NB4 (cell line): ENCODE measurements at places on chromosomes 1 and 21.

- no peak for DNase-seq
Observed at GRCh38 chr1:116906812-116907211, 2.9 kb upstream of the PTGFRN start.

GRCh38 chr1:44611866-44612265, 62.4 kb downstream of the TMEM53 start:
- DNase-seq = no peak

- no peak for DNase-seq
Observed at GRCh38 chr21:42389449-42389835, 6.4 kb downstream of the TMPRSS3 start.

DNA sequence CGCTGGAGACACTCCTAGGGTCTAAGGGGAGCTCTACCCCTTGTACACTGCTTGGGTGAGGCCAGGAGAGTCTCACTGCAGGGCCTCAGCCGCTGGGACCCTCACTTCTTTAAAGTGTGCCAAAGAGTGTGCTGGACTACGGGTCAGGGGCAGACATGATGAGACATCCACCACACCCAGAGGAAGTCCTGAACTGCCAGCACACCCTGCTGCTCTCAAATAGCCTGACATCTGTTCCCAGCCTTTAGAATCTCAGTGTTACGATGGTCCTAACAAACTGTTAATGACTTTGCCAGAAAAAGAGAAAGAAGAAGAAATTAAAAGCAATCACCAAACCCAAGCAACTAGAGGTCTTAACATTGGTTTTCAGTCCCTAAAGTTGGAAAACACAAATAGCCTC, 49.0 kb downstream of the MRPL37 start:
- no peak for DNase-seq

GRCh38 chr1:100360790-100361510, 8.6 kb downstream of the CDC14A start:
- DNase-seq = no peak
